Transverse colon (tissue), 4 donors: ENCODE measurements at places on chromosomes 13 and 19. TPM values are rescaled to one million over a fixed set of nuclear protein-coding genes. Genes with fewer than 3 reads are reported as not detected.

DNA sequence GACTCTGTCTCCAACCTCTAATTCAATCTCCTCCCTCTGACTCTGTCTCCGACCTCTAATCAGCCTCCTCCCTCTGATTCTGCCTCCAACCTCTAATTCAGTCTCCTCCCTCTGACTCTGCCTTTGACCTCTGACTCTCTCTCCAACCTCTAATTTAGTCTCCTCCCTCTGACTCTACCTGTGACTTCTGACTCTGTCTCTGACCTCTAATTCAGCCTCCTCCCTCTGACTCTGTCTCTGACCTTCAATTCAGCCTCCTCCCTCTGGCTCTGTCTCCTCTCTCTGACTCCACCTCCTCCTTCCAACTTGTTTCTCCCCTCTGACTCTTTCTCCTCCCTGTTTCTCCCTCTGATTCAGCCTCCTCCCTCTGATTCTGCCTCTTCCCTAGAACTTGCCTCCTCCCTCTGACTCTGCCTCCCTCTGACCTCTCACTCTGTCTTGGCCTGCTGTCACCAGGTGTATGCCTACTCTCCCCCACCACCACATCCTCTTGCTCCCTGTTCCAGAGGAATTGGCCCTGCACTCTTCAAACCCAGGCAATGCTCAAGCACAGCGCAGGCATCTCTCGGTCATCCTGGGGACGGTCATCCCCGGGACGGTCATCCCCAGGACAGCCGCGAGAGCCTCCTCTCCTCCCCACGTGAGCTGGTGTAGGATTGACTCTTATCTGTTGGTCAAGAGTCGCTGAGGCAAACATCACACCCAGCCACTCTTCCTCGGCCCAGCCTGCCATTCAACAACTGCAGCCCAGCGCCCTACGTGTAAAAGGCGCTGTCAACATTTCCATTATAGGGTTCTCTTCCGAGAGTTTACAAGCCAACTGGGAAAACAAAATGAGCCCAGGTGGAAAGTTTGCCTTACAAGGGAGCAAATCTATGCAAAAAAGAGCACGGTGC lies 60.2 kb downstream of the ZIC5 start:
- no peak for DNase-seq
- H3K4me3 ChIP-seq: no peak overlapping the region
- no peaks in the 10 kb centered on the region for H3K4me1 ChIP-seq
- no peak overlapping the region for H3K27ac ChIP-seq
- H3K36me3 ChIP-seq: no peaks in the 10 kb centered on the region
- H3K27me3 ChIP-seq: peaks cover 40% of the 10 kb centered on the region

- peaks cover 42% of the 10 kb centered on the region for H3K36me3 ChIP-seq
- no peak overlapping the region for H3K4me3 ChIP-seq
Observed at GRCh38 chr19:7460562-7460966, 28.3 kb downstream of the PEX11G start.

DNA sequence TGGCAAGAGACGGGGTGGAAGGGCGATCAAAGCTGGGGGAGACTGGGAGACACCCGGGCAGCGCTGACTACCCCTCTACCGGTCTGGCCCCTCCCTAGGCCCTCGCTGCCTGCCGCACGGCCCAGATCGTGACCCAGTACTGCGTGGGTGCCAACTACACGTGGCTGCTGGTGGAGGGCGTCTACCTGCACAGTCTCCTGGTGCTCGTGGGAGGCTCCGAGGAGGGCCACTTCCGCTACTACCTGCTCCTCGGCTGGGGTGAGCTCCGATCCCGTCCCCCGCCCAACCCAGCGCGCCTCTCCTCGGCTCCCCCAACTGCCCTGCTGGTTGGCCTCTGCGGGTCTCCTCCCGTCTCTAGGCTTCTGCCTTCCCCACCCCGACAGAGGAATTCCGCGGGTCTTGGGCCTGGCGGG lies 8.8 kb downstream of the GIPR start:
- peak overlapping the region; percentile 19 for H3K4me3 ChIP-seq
- peak overlapping the region; percentile 48 for H3K27ac ChIP-seq
- H3K4me1 ChIP-seq: peaks cover 9% of the 10 kb centered on the region

- DNase-seq: no peak
- no peaks in the 10 kb centered on the region for H3K36me3 ChIP-seq
- no peak overlapping the region for H3K27ac ChIP-seq
- no peak overlapping the region for H3K4me3 ChIP-seq
- H3K4me1 ChIP-seq: no peaks in the 10 kb centered on the region
Observed at GRCh38 chr13:110047496-110047895, 259.5 kb downstream of the COL4A1 start.

DNA sequence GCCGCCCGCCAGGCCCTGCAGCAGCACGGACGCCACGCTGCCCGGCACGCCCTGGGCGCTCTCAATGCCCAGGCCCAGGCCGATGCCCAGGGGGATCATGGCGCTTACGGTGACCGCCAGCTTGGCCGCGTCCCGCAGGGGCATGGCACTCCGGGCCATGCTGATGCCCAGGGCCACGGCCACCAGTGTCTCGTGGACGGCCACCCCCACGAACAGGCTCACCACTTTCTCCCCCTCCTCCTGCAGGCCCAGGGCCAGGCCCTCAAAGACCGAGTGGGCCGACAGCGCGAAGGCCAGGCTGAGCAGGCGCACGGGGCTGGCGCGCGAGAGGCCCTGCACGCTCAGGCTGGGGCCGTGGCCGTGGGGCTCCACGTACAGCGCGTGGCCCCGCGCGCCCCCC lies 6.9 kb downstream of the SLC39A3 start:
- DNase-seq: no peak
- no peak overlapping the region for H3K4me3 ChIP-seq
- H3K27me3 ChIP-seq: peaks cover 1% of the 10 kb centered on the region
- no peaks in the 10 kb centered on the region for H3K4me1 ChIP-seq
- no peaks in the 10 kb centered on the region for H3K36me3 ChIP-seq
- no peak overlapping the region for H3K27ac ChIP-seq

DNA sequence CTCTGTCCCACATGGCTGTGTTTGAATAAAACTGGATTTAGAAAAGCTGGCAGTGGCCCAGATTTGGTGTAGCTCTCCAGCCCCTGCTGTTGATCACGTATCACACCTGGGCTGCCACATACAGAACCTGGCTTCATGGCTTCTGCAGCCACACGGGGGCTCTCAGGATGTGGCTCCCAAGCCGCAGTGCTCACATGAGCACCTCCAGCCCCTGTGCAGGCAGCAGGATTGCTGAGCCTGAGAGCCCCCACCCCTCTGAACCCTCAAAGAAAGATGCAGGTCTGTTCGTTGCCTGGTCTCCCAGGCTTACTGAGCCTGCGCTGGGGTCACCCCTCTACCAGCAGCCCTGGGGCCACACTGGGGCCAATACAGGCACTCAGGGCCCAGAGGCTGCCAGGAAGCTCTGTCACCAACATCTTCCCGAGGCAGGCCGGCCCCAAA lies 2.7 kb downstream of the PLEKHF1 start:
- no peak overlapping the region for H3K4me3 ChIP-seq
- peak overlapping the region; percentile 84 for H3K27ac ChIP-seq
- DNase-seq: peak; percentile 56

DNA sequence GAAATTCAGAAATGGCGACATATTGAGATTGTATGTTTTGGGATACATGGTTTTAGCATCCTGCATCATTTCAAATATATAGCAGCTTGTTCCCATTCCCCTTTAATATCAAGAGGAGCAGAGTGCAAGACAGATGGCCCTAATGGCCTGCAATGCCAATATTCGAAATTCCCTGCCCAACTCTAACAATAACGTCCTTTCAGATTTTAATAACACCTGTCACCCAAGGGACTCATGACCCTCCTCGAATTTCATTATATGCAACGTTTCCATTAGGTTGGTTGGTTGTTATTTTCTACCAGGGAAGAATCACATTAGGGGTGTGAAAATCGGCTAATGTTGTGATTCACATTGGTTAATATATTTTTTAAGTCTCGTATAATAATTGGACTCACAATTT lies 170.0 kb downstream of the TNFSF13B start:
- no peak for DNase-seq
- H3K4me1 ChIP-seq: no peaks in the 10 kb centered on the region
- H3K27me3 ChIP-seq: no peaks in the 10 kb centered on the region
- no peaks in the 10 kb centered on the region for H3K36me3 ChIP-seq

DNA sequence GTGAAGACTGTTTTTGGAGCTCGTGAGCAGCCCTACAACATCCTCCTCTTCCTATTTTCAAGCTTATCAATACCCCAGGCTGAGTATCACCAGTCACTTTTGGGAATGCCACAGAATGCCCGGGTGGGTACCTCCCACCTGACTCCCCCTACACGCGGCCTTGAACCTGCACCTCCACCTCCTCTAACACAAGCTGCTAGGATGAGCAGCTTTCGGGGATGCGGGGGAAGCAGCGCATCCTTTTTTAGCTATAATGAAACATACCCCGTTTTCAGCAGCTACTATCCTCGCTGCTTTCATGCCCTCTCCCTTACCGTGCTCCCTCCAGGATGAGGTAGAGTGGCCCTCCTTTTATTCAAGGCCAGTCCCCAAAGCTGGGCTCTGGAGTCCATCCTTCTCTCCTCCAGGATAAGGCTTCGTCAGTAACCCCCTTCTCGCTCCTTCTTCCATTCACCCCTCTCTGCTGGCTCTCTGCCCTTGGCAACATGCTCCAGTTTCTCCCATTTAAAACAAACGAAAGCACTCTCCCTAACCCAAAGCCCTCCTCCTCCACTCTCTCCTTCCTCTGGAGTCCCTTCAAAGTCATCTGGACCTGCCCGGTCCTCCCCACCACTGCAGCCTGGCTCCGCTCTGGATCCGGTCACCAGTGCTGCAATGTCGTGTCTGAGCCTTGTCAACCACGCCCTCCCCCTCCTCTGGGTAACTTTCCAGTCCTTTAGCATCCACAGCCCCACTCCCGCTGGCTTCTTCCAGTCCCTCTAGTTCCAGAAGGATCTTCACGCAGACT lies 55.3 kb downstream of the STK24 start:
- H3K36me3 ChIP-seq: no peaks in the 10 kb centered on the region
- peaks cover 20% of the 10 kb centered on the region for H3K4me1 ChIP-seq
- DNase-seq: no peak
- H3K27ac ChIP-seq: no peak overlapping the region
- no peak overlapping the region for H3K4me3 ChIP-seq

GRCh38 chr13:97568850-97569249 lies 134.9 kb downstream of the RAP2A start:
- DNase-seq: peak; percentile 9
- H3K27ac ChIP-seq: no peak overlapping the region
- no peaks in the 10 kb centered on the region for H3K4me1 ChIP-seq
- H3K4me3 ChIP-seq: no peak overlapping the region
- no peaks in the 10 kb centered on the region for H3K27me3 ChIP-seq
- H3K36me3 ChIP-seq: no peaks in the 10 kb centered on the region

DNA sequence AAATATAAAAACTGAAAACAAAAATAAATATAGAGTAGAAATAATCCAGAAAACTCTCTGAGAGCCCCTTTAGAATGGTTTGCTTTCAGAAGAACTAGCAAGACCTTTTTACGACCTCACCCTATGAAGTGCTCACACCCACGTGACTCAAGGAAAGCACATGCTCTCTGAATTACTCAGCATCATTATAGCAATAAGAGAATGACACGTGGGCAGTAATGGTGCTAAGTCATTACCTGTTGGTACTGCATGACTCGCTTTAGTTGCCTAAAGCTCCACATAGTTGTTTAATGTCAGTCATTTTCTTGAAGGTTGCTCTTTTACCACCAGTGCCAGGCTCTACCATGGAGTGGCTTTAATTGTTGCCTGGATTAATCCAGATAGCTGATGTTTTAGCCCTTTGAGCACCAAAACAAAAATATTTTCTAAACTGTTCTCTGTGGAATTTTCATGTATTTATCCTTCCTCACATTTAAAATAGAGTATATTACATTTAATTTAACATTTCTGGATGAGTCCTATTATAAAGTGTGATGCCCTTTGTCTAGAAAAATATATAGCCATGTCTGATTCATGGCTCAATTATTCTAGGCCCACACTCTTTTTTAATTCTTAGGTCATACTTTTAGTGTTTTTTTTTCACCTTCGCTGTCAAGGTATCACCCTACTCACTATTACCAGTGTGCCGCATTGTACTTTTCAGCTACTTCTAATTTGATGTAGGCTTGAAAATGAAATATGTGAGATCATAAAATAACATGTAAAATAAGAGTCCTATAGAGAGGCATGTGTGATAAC lies 56.8 kb downstream of the THSD1 start:
- H3K36me3 ChIP-seq: no peaks in the 10 kb centered on the region
- H3K4me3 ChIP-seq: no peak overlapping the region
- no peak overlapping the region for H3K27ac ChIP-seq
- H3K27me3 ChIP-seq: no peaks in the 10 kb centered on the region

GRCh38 chr19:31538879-31539278 lies 189.6 kb upstream of the TSHZ3 start:
- no peak for DNase-seq
- H3K27ac ChIP-seq: no peak overlapping the region
- H3K36me3 ChIP-seq: no peaks in the 10 kb centered on the region

- no peaks in the 10 kb centered on the region for H3K36me3 ChIP-seq
- no peak overlapping the region for H3K4me3 ChIP-seq
- no peak for DNase-seq
Observed at GRCh38 chr13:72151241-72151640, 284.2 kb upstream of the DACH1 start.

GRCh38 chr19:27779954-27780353 lies 1433.0 kb downstream of the UQCRFS1 start:
- H3K27ac ChIP-seq: no peak overlapping the region
- H3K27me3 ChIP-seq: no peaks in the 10 kb centered on the region
- H3K4me3 ChIP-seq: no peak overlapping the region
- H3K36me3 ChIP-seq: peaks cover 4% of the 10 kb centered on the region
- DNase-seq: no peak
- H3K4me1 ChIP-seq: no peaks in the 10 kb centered on the region

- peaks cover 21% of the 10 kb centered on the region for H3K4me1 ChIP-seq
- no peaks in the 10 kb centered on the region for H3K27me3 ChIP-seq
- H3K27ac ChIP-seq: no peak overlapping the region
- no peak overlapping the region for H3K4me3 ChIP-seq
- DNase-seq: no peak
- H3K36me3 ChIP-seq: no peaks in the 10 kb centered on the region
Observed at GRCh38 chr19:2336528-2337328, 8.2 kb downstream of the SPPL2B start.

DNA sequence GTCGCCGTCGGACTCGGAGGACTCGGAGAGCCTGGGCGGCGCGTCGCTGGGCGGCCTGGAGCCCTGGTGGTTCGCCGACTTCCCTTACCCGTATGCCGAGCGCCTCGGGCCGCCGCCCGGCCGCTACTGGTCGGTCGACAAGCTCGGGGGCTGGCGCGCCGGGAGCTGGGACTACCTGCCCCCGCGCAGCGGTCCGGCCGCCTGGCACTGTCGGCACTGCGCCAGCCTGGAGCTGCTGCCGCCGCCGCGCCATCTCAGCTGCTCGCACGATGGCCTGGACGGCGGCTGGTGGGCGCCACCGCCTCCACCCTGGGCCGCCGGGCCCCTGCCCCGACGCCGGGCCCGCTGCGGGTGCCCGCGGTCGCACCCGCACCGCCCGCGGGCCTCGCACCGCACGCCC lies 2.5 kb upstream of the GRWD1 start:
- no peaks in the 10 kb centered on the region for H3K36me3 ChIP-seq
- no peak overlapping the region for H3K4me3 ChIP-seq
- no peak for DNase-seq
- H3K4me1 ChIP-seq: peaks cover 21% of the 10 kb centered on the region

- no peak overlapping the region for H3K4me3 ChIP-seq
- DNase-seq: no peak
- no peaks in the 10 kb centered on the region for H3K36me3 ChIP-seq
Observed at GRCh38 chr13:24277761-24278160, 31.6 kb upstream of the C1QTNF9 start.

CELF5 gene
- not detected for total RNA-seq

EDNRB gene
- total RNA-seq: 11.1 TPM

EXOC3L2 gene
- total RNA-seq: not detected

SOX21 gene
- not detected for total RNA-seq

GAS6 gene
- 152 TPM for total RNA-seq

TEKTIP1 gene
- not detected for total RNA-seq

ZNF28 gene
- 14.9 TPM for total RNA-seq

ZNF808 gene
- 33.7 TPM for total RNA-seq

TMEM190 gene
- not detected for total RNA-seq

COL4A1 gene
- 138 TPM for total RNA-seq
